Stimulated activated CD4-positive, alpha-beta T cell treated with anti-CD3 and anti-CD28 coated beads, Interleukin-12 subunit alpha, Interleukin-12 subunit beta, amount 100 ng/mL, for 48 hours (primary cell): ENCODE measurements at places on chromosomes 5 and 9.
A peak's percentile ranks its signal among the peaks of the same experiment; 100 is the strongest.

DNA sequence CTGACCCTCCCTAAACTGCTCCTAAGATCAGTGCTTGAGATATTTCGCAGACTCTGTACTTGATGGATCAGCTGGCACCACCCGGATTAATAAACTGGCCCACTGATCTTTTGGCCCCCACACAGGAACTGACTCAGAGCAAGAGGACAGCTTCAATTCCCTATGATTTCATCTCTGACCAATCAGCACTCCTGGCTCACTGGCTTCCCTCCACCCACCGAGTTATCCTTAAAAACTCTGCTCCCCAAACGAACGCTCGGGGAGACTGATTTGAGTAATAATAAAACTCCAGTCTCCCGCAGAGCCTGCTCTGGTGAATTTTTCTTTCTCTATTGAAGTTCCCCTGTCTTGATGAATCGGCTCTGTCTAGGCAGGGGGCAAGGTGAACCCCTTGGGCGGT lies 36.5 kb upstream of the CD180 start:
- no peak for DNase-seq

GRCh38 chr9:70986984-70987383 lies 134.4 kb downstream of the TRPM3 start:
- DNase-seq, result no peak

GRCh38 chr5:134275822-134276221 lies 49.9 kb upstream of the PPP2CA start:
- DNase-seq, result no peak

GRCh38 chr9:37512437-37512836 lies 26.7 kb downstream of the POLR1E start:
- DNase-seq, result no peak

DNA sequence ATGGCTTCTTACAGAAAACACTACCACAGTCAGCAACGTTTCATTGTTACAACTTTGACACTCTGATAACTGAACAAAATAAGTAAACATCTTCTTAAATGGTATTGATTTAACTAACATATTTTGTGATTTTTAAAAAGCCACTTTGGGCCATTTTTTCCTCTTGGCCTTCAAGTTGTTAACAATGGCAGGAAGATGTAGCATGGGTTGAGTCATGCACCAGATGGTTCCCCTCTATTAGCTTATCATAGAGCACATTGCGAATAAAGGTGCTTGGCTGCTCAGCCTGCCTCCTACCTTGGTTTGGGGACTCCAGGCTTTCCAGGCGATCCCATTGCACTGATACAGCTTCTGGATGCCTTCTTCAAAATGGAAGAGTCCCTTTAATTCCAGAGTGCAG lies 24.1 kb upstream of the CER1 start:
- no peak for DNase-seq

GRCh38 chr9:17171309-17172094 lies 36.7 kb downstream of the CNTLN start:
- DNase-seq, result no peak

- DNase-seq, result no peak
Measured at GRCh38 chr9:120876842-120877240, at the start of gene PHF19. Gene PHF19 (minus strand): TSS chr9:120877188. CDS start chr9:120874741, 2,447 bp downstream.

- peak; percentile 13 for DNase-seq
Measured at GRCh38 chr5:38453506-38453905, 102.9 kb downstream of the LIFR start.

GRCh38 chr9:106921341-106921899 lies 58.5 kb downstream of the ZNF462 start:
- no peak for DNase-seq

DNA sequence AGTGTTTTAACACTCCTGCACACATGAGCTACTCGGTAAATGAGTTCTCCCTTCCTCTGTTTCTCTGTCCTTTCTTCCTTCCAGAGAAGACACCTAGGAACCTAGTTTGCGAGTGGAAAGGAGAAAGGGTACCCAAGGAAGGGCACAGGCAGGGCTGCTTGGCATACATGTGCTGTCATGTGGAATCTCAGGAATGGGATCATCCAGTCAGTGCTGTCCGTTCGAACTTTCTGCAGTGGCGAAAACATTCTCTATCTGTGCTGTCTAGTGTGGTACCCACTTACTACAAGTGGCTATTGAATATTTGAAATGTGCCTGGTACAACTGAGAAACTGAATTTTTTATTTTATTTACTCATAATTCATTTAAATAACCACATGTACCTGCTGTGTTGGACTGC lies 28.0 kb downstream of the NLN start:
- DNase-seq, result no peak

DNA sequence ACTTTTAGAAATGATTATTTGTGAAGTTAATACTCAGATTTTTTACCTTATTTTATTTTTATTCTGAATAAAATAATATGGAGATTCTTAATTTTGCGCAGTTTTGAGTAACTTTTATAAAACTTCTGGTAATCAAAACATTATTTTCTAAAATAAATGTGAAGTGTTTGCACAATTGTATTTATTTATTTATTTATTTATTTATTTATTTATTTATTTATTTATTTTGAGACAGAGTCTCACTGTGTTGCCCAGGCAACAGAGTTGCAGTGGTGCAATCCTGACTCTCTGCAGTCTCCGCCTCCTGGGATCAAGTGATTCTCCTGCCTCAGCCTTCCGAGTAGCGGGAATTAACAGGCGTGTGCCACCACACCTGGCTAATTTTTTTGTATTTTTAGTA lies 73.5 kb downstream of the RPS6 start:
- no peak for DNase-seq

- DNase-seq, result no peak
Measured at GRCh38 chr9:124290053-124290591, 32.4 kb downstream of the NEK6 start.

DNA sequence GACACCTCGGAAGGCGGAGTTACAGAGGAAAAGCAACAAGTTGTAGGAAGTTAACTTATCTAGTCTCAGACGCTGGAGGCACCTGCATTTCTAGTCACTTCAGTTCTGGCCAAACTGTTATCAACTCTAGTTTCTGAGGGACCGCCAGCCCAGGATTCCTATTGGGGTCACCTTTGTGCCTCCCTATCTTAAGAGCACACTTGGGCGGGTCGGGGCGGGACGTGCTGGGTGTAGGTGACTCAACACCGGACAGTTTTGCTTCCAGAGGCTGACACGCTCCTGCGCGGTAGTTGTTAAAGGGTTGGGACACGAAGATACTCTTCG lies 679 bp upstream of the KDM4C start:
- DNase-seq, result peak; percentile 72

- no peak for DNase-seq
Measured at GRCh38 chr5:74892921-74893320, 26.7 kb upstream of the FAM169A start.

DNA sequence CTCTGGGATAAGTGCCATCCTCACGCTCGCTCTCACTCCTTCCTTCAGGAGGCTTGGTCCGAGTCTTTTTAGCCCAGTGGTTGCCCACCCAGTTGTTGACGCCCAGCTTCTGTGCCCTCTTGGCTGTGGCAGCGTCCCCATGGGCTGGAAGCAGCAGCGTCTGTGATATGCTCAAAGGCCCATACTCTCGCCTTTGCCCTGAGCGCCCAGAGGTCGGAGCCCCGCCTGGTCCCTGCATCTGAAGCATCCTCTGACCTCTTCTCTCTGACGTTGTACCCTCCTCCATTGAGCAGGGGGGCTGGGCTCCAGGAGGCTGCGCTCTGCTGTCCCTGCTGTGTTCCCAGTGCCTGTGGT lies 78.0 kb upstream of the CACNA1B start:
- no peak for DNase-seq

DNA sequence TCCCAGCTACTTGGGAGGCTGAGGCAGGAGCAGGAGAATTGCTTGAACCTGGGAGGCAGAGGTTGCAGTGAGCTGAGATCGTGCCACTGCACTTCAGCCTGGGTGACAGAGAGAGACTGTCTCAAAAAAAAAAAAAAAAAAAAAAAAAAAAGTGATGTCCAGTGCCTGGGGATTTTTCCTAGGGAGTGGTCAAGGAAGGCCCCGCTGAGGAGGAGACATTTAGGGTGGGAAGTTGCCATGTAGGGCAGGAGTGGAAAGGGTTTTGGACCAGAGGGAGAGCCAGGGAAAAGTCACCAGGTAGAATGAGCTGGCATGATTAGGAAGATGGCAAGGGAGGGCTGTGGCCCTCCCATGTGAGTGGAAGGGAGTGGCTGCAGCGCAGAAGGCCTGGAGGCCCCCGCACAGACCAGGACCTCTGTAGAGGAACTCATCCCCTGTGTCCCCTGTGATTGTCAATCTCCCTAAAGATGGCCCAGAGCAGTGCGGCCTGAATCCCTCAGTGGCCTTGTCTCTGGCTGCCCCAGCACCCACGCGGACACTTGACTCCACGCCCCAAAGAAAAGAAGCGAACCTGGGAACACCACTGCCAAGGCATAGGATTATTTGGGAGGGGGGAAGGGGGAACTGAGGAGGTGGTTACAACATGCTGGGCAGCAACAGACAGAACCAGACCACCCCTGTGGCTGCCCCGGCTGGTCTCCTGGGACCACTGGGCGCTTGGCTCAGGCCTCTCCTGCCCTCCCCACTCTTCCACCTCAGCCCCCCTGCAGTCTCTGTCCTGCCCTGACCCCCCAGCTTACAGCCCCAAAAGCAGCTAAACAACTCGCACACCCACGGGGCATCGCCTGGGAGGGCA lies 2.6 kb upstream of the SQSTM1 start:
- DNase-seq, result no peak
